Activated naive CD4-positive, alpha-beta T cell treated with anti-CD3 and anti-CD28 coated beads for 36 hours (primary cell): ENCODE measurements at places on chromosomes 7 and 10. TPM values are rescaled to one million over a fixed set of nuclear protein-coding genes. Genes with fewer than 3 reads are reported as not detected.
A peak's percentile ranks its signal among the peaks of the same experiment; 100 is the strongest.

DNA sequence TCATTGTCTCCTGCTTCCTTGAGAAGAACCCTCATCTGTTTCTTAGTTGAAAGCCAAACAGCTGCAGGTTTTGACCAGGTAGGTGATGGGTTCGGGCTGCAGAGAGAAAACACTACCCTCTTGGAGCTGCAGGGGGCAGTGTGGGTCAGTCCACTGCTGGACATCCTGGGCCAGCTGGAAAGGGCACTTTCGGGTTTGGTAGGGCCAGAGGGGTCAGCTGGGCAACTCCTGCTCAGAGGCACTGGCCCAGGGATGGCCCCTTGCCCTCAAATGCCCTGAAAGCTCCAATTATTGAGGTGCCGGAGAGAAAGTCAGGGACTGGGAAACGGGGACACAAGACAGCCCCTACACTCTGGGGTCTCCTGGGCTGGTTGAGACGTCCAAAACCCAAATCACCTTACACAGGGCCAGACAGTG, 90.7 kb downstream of the MKI67 start:
- no peak overlapping the region for H3K4me3 ChIP-seq
- peak; percentile 78 for DNase-seq
- no peaks in the 10 kb centered on the region for H3K36me3 ChIP-seq
- no peaks in the 10 kb centered on the region for H3K27me3 ChIP-seq

- peaks cover 12% of the 10 kb centered on the region for H3K4me1 ChIP-seq
- no peak overlapping the region for H3K27ac ChIP-seq
- H3K4me3 ChIP-seq = peak overlapping the region; percentile 38
- peak; percentile 80 for DNase-seq
- H3K27me3 ChIP-seq = no peaks in the 10 kb centered on the region
Observed at GRCh38 chr7:1086588-1087464, 1.1 kb upstream of the GPER1 start.

DNA sequence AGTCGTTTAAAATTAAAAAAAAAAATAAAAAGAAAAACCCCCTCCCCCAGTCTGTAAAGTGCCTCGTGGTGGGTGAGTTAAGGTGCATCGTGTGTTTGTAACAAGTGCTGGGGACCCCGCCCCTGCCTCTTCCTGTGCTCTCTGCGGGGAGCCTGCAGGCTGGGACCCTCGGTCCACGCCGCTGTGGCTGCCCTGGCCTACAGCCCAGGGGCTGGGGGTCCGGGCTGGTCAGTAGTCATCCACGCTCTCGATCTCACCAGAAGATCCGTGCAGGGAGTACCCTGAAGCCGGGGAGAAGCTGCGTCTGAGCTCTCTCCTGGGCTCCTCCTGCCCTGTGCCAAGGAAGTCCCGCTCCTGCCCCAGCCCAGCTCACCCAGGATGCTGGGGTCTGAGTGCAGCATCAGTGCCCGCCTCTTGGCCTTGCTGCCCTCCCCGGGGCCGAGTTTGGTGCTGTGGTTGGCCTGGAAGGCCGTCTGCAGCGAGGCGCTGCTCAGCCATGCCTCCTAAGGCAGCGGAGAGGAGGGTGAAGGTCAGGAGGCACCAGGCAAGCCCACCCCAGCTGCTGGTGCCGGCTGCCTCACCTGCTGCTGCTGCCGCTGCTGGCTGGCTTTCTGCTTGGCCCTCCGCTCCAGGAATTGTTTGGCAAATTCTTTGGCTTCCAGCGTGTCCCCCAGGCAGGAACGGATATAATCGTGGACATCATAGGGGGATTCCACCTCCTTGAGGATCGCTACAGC, 8.1 kb downstream of the GNB2 start:
- H3K36me3 ChIP-seq = peaks cover 18% of the 10 kb centered on the region
- no peak for DNase-seq
- no peaks in the 10 kb centered on the region for H3K27me3 ChIP-seq
- no peak overlapping the region for H3K4me3 ChIP-seq
- no peak overlapping the region for H3K27ac ChIP-seq

GRCh38 chr7:46448478-46448877, 527.4 kb upstream of the IGFBP3 start:
- H3K4me3 ChIP-seq = no peak overlapping the region
- no peaks in the 10 kb centered on the region for H3K4me1 ChIP-seq
- DNase-seq = no peak
- no peaks in the 10 kb centered on the region for H3K27me3 ChIP-seq
- no peak overlapping the region for H3K27ac ChIP-seq
- no peaks in the 10 kb centered on the region for H3K36me3 ChIP-seq

DNA sequence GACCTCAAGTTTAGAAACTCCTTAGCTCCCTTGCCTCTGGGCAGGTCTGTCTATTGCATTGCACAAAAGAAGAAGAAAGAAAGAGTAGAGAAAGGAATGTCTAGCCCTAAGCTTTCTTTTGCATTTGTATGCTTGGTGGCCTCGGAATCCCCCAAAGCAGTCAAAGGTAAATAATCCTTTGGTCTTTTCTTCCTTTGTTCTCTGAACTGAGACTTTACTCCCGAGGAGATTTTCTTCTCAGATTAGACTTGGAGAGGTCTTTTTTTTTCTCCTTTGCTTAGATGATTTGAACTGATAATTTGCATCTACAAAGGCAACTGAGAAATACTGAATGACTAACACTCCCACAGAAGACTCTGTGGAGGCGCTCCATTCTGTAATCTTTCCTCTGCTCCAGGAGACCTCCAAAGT, 93.2 kb downstream of the AKR1D1 start:
- H3K4me3 ChIP-seq = no peak overlapping the region
- H3K27ac ChIP-seq = no peak overlapping the region
- peaks cover 5% of the 10 kb centered on the region for H3K4me1 ChIP-seq
- DNase-seq = no peak
- H3K36me3 ChIP-seq = peaks cover 2% of the 10 kb centered on the region

GRCh38 chr10:61063034-61063433, 119.0 kb upstream of the RHOBTB1 start:
- H3K27ac ChIP-seq = no peak overlapping the region
- H3K4me1 ChIP-seq = no peaks in the 10 kb centered on the region
- no peak for DNase-seq
- H3K27me3 ChIP-seq = peaks cover 2% of the 10 kb centered on the region
- H3K36me3 ChIP-seq = no peaks in the 10 kb centered on the region

- no peak overlapping the region for H3K27ac ChIP-seq
- no peaks in the 10 kb centered on the region for H3K27me3 ChIP-seq
- H3K4me1 ChIP-seq = no peaks in the 10 kb centered on the region
Observed at GRCh38 chr10:77359287-77359691, 278.3 kb downstream of the KCNMA1 start.

DNA sequence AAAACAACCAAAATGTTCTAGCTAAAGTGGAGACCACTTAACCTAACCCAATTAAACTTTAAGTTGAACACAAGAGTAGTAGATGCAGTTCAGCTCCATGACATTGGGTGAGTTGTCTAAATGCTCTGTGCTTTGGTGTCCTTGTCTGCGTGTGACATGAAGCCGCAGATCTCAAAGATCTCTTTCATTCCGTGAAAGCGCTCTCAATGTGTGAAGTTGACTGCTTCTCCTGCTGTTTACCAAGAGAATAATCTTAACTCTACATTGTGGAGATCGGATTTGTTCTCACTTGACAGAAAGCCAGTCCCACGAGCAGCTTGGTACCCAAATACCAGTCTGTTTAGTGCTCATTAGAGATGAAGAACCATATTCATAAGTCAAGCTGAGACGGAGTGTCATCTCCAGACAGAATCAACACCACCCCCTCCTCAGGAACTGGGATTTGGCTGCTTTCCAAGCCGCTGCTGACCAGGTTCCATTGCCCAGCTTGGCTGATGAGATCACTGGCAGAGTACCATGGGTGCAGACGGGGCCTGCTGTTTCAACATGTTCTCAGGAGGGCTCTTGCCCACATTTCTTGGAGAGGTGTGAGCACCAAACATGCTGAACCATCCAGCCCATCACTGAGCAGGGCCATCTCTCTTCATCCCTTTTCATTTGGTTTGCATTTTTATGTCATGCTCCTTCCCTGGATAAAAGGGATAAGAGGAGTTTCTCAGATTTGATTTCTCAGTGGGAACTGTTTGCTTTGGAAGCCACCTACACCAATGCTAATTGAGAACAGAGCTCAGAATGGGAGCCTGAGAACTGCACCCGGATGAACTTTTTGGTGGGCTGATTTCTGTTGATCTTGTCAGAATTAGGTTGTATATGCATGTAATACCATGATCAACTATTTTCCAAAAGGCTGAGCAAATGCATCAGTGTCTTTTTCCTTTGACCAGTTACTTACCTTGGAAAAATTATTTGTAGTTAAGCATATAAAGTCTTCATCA, 95.8 kb upstream of the AGBL3 start:
- H3K36me3 ChIP-seq = no peaks in the 10 kb centered on the region
- DNase-seq = no peak
- H3K4me1 ChIP-seq = peaks cover 29% of the 10 kb centered on the region
- no peak overlapping the region for H3K27ac ChIP-seq
- H3K27me3 ChIP-seq = no peaks in the 10 kb centered on the region
- no peak overlapping the region for H3K4me3 ChIP-seq

- H3K36me3 ChIP-seq = no peaks in the 10 kb centered on the region
- H3K27me3 ChIP-seq = no peaks in the 10 kb centered on the region
- no peak for DNase-seq
- H3K27ac ChIP-seq = no peak overlapping the region
- no peak overlapping the region for H3K4me3 ChIP-seq
- H3K4me1 ChIP-seq = no peaks in the 10 kb centered on the region
Observed at GRCh38 chr10:78640796-78641636, 427.8 kb upstream of the ZMIZ1 start.

DNA sequence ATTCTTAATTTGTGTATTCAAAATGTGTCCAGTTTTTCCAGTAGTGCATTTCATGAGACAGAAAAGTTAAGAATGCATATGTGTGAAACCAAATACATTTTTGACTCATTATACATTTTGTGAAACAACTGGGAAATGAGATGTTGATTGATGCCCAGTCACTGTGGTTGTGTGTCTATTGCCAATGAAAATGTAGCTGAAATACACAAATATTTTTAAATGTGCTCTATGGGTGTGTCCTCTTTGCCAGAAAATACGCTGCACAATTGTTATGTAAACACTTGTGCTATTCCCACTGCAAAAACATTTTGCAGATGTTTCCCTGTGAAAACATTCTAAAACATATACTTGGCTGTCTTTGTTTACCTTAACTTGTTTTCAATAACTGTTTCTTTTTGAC, 395.2 kb downstream of the TFEC start:
- H3K27ac ChIP-seq = no peak overlapping the region
- H3K4me3 ChIP-seq = no peak overlapping the region
- no peaks in the 10 kb centered on the region for H3K27me3 ChIP-seq
- no peak for DNase-seq

DNA sequence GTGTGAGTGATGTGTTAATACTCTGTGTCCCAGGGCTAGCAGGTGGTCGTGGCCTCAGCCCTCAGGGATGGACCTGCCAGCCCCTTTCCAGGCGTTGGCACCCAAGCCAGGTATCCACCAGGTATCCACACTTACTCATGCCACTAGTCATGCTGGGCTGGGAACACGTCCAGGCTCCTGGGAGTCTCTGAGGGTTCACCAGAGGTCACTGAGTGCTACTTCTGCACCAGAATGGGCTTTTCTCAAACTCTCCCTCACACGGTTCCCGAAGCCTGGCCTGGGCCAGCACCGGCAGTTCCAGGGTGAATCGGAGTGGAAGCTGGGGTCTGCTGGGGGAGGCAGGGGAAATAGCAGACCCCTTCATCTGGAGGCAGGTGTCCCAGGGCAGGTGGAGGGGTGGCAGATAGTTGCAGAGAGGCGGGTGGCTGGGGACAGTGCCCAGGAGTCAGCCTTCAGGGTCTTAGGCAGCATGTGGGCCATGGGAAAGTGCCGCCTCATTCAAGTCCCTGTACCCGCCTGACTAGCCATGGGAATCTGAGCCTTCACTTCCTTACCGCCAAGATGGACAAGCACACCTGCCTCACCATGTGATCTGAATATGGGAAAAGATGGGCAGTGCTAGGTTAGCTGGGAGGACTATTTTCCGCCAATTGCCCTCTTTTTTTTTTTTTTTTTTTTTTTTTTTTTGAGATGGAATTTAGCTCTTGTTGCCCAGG, 95.5 kb upstream of the GTF2I start:
- H3K27me3 ChIP-seq = no peaks in the 10 kb centered on the region
- DNase-seq = no peak
- no peaks in the 10 kb centered on the region for H3K4me1 ChIP-seq
- no peaks in the 10 kb centered on the region for H3K36me3 ChIP-seq
- H3K4me3 ChIP-seq = no peak overlapping the region

DNA sequence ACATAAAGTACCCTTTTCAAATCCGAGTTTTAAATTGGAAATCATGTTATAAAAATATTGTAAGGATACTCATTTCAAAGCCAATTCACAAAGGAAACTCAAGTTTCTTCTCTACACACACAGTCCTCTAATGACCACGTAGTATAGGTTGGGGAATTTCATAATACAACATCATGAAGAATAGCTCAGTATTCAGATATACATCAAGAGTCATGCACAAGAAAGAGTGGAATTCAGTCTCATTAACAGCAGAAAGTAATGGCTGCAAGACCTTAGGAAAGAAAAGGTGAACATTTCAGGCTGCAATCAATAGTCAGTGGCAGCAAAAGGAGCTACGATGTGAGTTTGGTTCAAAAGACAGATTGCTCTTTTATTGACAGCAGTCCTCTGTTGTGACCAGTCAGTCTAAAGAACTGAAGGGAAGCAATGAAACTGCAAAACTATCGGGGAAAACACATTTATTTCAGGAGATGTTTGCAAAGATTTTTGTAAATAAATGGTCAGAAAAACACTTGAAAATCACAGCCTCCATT, 317.2 kb downstream of the IPMK start:
- no peak for DNase-seq
- no peak overlapping the region for H3K27ac ChIP-seq
- no peaks in the 10 kb centered on the region for H3K4me1 ChIP-seq
- no peaks in the 10 kb centered on the region for H3K27me3 ChIP-seq
- H3K36me3 ChIP-seq = no peaks in the 10 kb centered on the region

DNA sequence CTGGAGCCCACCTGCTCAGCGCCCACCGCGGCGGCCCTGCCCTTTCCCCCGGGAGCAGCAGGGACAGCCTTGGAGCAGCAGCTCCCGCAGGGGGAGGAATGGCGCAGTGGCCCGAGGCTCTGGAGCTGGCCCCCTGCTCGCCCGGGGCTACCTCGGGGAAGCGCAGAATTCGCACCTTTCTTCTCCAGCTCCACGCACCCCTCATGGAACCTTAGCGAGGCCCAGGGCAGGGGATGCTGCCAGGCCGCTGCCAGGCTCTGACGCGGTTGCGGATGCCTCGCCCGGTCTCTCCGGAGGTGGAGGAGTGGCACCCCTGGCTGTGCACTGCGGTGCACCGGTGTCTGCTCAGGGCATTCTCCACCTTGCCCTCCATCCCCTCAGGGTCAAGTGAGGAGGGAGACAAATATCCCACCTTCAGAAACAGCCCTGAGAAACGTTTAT, 84.9 kb upstream of the MKI67 start:
- peak overlapping the region; percentile 23 for H3K4me3 ChIP-seq
- H3K36me3 ChIP-seq = no peaks in the 10 kb centered on the region
- H3K27ac ChIP-seq = no peak overlapping the region
- no peak for DNase-seq
- no peaks in the 10 kb centered on the region for H3K27me3 ChIP-seq

CLCN1 gene
- total RNA-seq = not detected

TMEM184A gene
- 0.36 TPM for total RNA-seq

COA1 gene
- total RNA-seq = 85.9 TPM

CELF2 gene
- total RNA-seq = 72.2 TPM

ACTR3C gene
- 3.4 TPM for total RNA-seq

MRC1 gene
- total RNA-seq = not detected

ENTPD1 gene
- total RNA-seq = 0.35 TPM

ZDHHC4 gene
- 49.4 TPM for total RNA-seq

FRMD4A gene
- 1.1 TPM for total RNA-seq

SLC35G1 gene
- 3.8 TPM for total RNA-seq

AKR1D1 gene
- not detected for total RNA-seq
